ENCODE measurements at places on chromosomes 1 and 21.

DNA sequence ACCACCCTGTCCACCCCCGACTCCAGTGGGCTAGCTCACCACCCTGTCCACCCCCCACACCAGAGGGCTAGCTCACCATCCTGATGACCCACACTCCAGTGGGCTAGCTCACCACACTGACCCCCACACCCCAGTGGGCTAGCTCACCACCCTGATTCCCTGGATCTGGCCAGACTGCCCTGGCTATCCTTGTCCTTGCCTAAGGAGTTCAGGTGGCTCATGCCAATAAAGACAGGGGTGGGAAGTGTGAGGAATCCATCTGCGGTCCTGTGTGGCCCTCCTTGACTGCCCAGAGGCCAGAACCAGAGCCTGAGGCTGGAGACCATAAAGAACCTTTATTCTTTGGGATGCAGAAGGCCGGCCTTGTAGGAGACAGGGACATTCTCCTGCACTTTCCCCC lies 3.6 kb downstream of the PADI1 start:
- DNase-seq = no peak

GRCh38 chr1:157958263-157958662 lies 35.2 kb upstream of the KIRREL1 start:
- DNase-seq = no peak

DNA sequence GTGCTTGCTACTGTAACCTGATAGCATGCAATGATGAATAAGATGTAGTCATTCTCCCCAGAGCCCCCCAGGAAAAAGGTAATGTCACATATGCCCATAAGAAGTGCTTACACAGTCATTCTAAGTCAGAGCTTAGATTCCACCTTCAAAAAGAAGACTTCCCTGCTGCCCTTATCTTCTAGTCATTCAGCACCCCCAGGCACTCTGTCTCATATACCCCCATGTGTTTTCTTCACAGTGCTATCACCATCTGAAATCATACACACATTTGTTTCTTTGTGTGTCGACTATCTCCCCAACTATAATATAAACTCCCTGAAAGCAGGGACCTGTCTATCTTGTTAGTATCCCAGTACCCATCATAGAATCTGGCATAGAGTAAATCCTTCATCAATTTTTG lies 16.2 kb upstream of the OTUD3 start:
- no peak for DNase-seq

GRCh38 chr1:69269491-69269890 lies 298.2 kb upstream of the LRRC7 start:
- no peak for DNase-seq

- DNase-seq = no peak
Observed at GRCh38 chr1:54805466-54805865, 4.3 kb upstream of the TTC22 start.

- no peak for DNase-seq
Observed at GRCh38 chr1:23282957-23283356, 61.1 kb downstream of the HNRNPR start.

DNA sequence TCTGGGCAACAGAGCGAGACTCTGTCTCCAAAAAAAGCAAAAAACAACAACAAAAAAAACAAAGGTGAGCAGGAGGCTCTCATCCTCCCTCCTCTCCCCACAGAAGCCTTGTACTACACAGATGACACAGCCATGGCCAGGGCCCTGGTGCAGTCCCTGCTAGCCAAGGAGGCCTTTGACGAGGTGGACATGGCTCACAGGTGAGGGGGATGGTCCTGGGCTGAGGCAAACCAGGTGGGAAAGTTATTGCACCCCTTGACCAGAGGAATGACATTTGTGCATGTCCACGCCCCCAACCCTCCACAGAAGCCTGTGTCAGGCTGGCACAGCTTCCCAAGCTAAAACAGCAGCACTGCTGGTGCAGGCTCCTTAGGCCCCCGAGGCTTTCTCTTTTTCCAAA lies 2.4 kb downstream of the ADPRS start:
- DNase-seq = no peak

- peak; percentile 70 for DNase-seq
Observed at GRCh38 chr1:226547754-226548191, 791 bp upstream of the STUM start.

DNA sequence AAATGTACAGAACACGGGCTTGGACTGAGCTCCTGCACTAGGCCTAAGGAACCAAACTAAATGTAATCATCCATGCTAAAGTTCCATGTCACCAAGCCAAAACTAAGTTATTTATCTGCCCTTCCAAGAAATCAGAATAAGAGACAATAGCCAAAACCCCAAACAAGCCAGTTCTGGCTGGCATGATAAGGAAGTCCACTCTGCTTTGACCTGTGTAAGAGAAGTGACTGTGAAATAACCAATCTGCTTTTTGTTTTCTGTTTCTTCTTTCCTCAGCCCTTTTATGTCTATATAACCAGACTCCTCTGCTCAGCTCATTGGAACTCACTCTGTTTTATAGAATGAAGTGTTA lies 15.1 kb downstream of the PLPPR5 start:
- no peak for DNase-seq

DNA sequence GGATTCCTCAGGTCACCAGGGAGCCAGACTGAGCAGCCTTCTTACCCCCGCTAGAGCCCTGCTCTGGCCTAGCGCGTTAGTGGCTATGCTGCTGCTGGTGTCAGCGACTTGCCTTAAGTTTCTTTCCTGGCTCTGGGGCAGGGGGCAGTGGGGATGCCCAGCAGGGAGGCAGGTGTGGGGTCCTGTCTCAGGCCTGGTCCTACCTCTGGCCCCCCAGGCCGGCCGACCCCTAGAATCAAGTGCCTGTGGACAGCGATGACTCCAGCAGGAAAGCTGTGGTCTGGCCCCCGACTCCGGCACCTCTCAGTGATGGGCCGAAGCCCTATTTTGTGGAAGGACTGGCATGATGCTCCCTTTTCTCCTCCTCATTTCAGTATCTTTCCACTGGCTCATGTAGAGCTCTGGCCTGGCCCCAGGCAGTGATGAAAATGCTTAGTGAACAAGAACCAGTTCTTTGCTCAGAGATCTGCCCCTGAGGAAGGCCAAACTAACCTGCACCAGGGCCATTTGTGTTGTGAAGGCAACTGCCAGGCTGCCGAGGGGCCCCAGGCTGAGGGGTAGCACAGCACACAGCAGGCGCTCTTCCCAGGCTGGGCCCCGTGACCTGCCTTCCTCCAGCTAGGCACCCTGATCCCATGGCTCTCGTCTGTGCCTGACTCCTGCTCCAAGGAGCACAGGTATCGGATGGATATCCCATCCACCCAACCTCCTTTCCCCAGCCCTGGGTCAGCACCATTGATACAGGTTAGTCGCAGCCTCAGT lies 23.7 kb downstream of the MRPL37 start:
- DNase-seq = no peak

GRCh38 chr1:155063550-155064110 lies at the start of gene EFNA4:
Gene EFNA4, plus strand, starts transcription at chr1:155063740. Its CDS starts 84 bp downstream, at chr1:155063824.
- DNase-seq = peak; percentile 66

- DNase-seq = no peak
Observed at GRCh38 chr1:119467857-119468668, 38.9 kb upstream of the HSD3B1 start.

DNA sequence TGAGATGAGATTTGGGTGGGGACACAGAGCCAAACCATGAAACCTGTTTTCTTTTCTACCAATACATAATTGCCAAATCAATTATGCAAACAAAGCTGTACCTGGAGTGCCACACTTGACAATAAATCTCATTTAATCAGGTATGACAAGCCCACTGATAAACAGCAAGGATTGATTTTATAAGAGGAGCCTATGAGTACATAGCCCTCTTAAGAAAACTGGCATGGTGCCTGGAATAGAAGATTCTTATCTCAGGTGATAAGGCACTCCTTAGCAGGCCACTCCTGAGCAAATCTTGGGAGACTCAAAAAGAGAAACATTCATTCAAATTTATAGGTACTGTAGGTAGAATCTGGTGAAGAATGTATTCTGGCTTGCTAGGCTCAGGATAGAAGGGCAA lies 28.6 kb upstream of the PDE4B start:
- no peak for DNase-seq

GRCh38 chr1:117258791-117259190 lies 48.1 kb upstream of the VTCN1 start:
- DNase-seq = no peak

DNA sequence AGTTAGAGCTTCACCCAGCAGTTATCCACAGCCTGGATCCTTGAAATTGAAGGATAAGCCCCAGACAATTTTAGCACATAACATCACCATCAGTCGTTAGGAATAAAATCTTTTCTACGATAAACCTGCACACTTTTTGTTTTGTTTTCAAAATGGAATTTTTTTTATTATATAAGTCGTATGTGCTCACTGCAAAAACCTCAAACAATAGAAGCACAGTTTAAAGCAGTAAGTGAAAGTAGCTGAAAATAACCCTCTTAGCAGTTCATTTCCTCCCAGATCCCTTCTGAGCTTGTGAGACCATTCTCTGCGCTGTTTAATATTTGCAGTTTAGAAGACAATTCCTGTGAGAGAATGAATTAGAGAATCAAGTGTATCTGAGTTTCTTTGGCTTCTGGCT lies 38.3 kb downstream of the ELK4 start:
- DNase-seq = no peak

- DNase-seq = no peak
Observed at GRCh38 chr1:67908250-67908936, 75.1 kb upstream of the GNG12 start.

DNA sequence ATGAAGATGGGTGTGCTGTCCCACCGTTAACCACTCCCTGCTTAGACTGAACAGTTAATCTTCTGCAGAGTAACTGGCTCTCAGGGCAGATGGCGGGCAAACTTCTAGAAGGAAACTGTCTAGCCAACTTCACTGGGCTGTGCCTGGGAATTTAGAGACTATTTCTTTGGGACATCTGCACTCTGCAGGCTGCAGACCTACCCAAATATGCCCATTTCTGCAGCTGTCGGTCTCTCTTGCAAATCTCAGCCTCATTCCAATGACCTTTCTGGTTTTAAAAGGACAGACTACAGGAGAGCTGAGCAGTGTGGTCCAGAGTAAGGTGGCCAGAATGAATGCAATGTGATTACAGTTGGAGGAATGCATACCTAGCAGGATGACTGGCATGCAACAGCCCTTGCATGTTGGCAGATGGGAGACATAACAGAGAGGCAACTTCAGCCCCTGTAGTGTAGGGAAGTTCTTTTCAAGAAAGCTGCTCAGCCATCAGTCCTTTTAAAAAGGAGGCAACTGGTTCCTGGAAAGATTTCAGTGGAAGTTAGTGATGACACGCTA lies 26.3 kb upstream of the IL20 start:
- no peak for DNase-seq

GRCh38 chr1:179091691-179092165 lies 9.9 kb downstream of the TOR3A start:
- no peak for DNase-seq

DNA sequence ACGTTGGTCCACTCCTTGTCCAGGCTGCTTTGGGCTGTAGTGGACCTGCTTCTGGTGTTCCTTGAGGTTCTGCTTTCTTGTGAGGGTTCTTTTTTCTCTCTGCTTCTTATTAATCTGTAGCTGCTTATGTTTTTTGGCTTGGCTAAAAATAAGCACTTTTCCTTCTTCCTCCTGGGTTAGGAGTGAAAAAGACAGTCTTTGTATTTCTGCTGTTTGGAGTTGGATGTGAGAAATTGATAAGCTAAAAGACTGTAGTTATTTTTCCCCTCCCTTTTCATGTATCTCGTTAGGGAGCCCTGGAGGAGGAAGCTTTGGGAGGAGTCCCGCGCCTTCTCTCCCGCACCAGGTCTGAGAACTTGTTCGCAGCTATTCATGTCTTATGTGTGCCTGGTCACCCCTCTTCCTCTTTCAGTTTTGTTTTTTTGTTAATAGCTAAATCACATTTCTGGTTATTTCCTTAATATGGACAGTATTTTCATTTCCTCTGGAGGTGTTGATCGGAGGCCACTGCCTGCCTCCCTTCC lies 79.0 kb downstream of the GALNT2 start:
- no peak for DNase-seq

GRCh38 chr21:30271611-30272010 lies 11.1 kb downstream of the KRTAP24-1 start:
- DNase-seq = no peak

GRCh38 chr21:36092681-36093080 lies 22.9 kb downstream of the CBR1 start:
- DNase-seq = no peak

DNA sequence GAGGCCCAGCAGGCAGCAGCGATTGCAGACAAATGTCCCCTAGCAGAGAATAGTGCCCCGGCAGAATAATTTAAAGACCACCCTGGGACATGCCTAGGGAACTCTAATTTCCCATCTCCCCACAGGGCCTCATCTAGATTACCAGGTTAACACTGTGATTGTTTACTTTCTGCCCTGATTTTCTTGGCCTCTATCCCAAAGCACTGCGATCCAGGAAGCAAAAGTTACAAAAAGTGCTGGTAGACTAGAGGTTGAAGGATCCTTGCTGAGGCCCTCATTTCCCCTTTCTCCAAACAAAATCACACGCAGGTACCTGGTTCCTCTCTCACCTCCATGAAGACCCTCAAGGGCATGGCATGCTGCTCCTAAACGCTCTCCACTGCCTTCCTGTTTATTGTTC lies 229.7 kb downstream of the C1orf94 start:
- DNase-seq = no peak

GRCh38 chr1:162374406-162374805 lies 2.2 kb downstream of the SPATA46 start:
- no peak for DNase-seq

DNA sequence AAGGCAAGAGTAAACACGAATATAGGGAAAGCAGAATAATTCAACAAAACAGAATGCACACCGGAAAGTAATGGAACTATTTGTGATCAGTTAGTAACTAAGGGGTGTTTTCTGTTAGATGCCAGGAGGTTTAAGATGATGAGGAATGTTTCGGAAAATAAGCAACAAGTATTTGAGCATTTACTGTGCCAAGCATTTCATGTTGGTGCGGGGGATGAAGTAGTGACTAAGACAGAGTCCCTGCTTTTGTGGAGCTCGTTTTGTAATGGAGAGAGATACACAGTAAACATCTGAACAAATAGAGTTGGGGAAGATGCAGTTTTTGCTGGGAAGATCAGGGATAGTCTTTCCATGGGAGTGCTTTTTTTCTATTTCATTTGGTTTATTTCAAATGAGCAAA lies 78.7 kb downstream of the DYRK1A start:
- no peak for DNase-seq

GRCh38 chr1:96962216-96962615 lies 240.6 kb downstream of the PTBP2 start:
- DNase-seq = no peak

GRCh38 chr21:28655471-28655870 lies 337.2 kb downstream of the LTN1 start:
- DNase-seq = no peak

DNA sequence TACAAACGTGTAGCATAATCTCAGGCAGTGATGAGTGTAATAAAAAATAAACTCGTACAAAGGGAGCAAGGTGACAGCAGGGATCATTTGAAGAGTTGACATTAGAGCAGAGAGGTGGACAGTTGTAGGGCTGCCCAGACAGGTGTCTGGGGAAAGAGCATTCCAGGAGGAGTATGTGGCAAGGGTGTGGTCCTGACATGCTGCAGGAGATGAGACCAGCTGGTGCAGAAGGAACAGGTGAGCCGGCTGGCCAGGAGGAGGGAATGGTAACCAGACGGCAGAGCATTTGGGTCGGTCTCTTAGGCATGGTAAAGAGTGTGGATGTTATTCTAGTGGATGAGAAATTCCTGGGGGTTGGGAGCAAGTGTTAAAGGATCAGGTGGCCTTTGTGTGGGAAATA lies 306.3 kb downstream of the LMX1A start:
- DNase-seq = no peak

- no peak for DNase-seq
Observed at GRCh38 chr1:163981500-163982030, 577.4 kb upstream of the PBX1 start.

GRCh38 chr1:61388566-61388965 lies 306.2 kb downstream of the NFIA start:
- no peak for DNase-seq

- no peak for DNase-seq
Observed at GRCh38 chr21:16587681-16588375, 858.0 kb downstream of the USP25 start.

GRCh38 chr1:198232378-198232777 lies 75.6 kb downstream of the NEK7 start:
- DNase-seq = no peak
